ENCODE measurements at places on chromosomes 12 and 14. TPM values are rescaled to one million over a fixed set of nuclear protein-coding genes. Genes with fewer than 3 reads are reported as not detected.

Gene RBM19
- 12.7 TPM for polyA plus RNA-seq

Gene TSPAN19
- polyA plus RNA-seq = 0.07 TPM

Gene BICDL1
- 0.11 TPM for polyA plus RNA-seq

Gene KRT75
- 0.07 TPM for polyA plus RNA-seq

Gene ISM2
- polyA plus RNA-seq = not detected

GRCh38 chr12:115620816-115621215 lies 656.7 kb downstream of the MED13L start:
- DNase-seq = no peak

GRCh38 chr12:57603815-57604453 lies 690 bp upstream of the DTX3 start:
- DNase-seq = peak; percentile 52

DNA sequence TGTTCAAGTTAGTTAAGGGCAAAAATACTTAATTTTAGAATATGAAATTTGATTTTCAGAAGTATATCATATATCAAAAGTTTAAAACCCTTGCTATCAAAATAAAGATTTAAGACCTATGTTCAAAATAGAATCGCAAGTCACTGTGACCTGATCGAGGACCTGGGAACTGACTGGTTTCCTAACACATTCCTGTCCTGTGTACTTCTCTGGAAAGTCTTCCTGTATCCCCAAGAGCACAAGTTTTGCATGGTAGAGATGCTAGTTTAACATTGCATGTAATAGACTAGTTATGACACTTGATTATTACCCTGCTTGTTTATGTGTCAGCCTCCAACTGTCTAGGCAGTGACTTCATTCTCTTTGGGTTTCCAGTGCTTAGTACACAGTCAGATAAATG lies 30.3 kb downstream of the BCAT1 start:
- DNase-seq = no peak

- DNase-seq = no peak
Measured at GRCh38 chr12:54624315-54625279, 10.1 kb downstream of the LACRT start.

DNA sequence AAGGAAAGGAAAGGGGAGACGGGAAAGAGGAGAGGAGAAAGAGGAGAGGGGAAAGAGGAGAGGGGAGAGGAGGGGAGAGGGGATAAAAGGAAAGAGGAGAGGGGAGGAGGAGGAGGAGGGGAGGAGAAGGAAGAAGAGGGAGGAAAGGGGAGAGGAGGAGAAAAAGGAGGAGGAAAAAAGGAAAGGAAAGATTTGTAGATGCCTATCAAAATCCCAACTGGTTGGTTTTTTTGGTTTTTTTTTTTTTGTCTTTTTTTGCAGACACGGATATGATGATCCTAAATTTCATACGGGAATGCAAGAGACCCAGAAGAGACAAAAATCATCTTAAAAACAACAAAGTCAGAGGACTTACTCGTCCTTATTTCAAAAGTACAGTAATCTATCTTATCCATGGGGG lies 19.4 kb downstream of the ANGEL1 start:
- DNase-seq = no peak

GRCh38 chr14:65329911-65330310 lies 82.6 kb upstream of the FUT8 start:
- DNase-seq = no peak

DNA sequence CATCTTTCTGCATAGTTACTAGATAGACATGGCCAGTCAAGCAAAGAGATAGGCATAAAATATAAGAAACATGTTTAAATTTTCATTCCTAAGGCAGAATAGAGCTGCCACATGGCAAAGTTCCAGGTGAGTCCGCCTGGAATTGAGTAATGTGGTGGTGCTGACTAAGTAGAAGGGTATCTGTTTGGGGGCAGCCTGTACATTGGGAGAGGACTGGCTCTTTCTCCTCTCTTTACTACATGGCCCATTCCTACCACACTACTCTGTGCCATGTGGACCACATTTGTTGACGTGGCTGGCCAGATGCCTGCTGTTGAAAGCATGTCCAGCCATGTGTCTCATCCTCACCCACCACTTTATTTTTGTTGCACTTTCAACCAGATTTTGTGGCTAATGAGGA lies 354.0 kb downstream of the ETNK1 start:
- no peak for DNase-seq

GRCh38 chr14:51367600-51367931 lies 127.5 kb downstream of the TMX1 start:
- DNase-seq = no peak

GRCh38 chr12:108689314-108690190 lies 41.8 kb downstream of the CORO1C start:
- peak; percentile 60 for DNase-seq

- no peak for DNase-seq
Measured at GRCh38 chr12:44488180-44488579, 387.9 kb downstream of the NELL2 start.

Data from right cardiac atrium (tissue), 5 donors.